ENCODE measurements at places on chromosomes 3 and 15.
A peak's percentile ranks its signal among the peaks of the same experiment; 100 is the strongest.

DNA sequence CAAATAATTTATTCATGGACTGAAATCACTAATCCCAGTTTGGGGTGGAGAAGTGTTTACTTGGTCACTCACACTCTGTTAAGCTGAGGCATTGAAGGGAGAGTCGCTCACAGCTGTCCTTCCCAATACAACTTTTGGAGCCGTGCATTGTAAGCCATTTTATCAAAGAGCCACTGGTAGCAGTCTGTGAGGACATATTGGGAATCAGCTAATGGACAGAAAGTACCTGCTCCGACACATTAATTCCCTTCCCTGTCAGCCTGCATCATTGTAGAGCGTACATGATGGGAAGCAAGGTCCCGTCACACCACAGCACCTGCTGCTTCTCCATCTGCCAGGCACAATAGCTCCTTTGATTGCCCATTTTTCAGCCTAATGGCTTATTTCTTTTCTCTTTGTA, 643.2 kb downstream of the SQOR start:
- peak; percentile 46 for DNase-seq

GRCh38 chr3:119624002-119624720, 26.5 kb downstream of the PLA1A start:
- DNase-seq, result no peak

GRCh38 chr3:132405188-132405587, 12.1 kb upstream of the DNAJC13 start:
- DNase-seq, result no peak

GRCh38 chr3:153396581-153396980, 234.6 kb downstream of the RAP2B start:
- DNase-seq, result no peak

- no peak for DNase-seq
Measured at GRCh38 chr3:186826410-186826975, 16.0 kb upstream of the ADIPOQ start.

DNA sequence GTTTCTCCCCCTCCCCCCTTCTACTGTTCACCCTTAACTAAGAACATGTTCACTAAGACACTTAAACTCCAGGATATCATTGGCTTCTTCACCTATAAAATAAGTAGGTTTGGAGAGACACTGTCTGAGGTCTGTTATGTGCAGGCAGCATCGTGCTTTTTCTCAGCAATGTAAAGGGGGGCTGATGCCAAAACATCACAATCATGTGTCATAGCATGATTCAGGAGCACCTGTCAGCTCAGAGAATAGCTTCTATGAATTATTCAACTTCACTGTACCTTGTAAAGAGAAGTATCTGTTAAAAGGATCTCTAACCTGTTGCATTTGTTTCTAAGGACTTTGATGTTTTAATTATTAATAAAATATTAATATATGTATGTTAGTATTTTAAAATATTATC, 211.4 kb upstream of the EPHA3 start:
- DNase-seq, result no peak

DNA sequence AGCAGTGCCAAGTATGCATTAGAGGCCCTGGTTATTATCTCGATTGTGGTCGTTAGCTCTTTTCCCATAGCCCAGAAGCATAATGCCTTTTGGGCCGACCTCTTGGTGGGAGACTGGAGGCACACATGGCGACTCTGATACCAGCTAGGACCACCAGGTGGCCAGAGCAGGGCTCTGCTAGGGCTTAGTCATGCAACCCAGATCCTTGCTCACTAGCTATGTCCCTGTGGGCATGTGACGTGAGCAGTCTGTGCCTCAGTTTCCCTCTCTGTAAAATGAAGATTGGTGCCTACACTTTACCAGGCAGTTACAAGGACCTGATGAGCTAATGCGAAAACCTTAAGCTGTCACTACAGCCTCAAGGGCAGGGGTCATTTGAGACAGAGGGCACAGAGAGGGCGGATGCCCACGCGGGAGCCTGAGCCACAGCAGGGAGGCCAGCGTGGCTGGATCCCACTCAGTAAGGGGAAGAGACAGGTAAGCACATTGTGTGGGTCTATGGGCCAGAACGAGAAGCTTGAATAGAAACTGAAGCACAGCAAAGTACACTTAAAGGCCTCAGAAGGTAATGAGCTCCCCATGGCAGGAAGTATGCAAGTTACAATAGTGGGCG, 8.8 kb downstream of the KLF15 start:
- no peak for DNase-seq

DNA sequence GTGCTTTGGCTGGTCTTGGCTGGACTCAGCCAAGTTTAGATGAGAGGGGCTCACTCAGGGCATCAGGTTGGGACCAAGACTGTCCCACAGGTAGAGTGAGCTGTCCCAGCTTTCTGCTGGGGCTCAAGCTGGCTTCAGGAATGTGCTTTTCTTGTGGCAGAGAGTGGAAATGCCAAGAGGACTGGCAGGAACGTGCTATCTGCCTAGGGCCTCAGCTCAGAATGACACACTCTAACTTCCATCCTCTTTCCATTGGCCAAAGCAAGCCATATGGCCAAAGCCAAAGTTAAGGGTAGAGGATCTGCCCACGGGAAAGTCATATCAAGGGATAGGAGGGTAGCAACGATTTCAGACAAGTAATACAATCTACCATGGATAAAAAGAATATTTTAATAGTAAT, 178.8 kb downstream of the ABHD5 start:
- DNase-seq, result no peak

GRCh38 chr15:90471769-90472168, 58.0 kb upstream of the CRTC3 start:
- DNase-seq, result no peak

GRCh38 chr3:37763309-37763708, 98.4 kb upstream of the CTDSPL start:
- DNase-seq, result no peak

DNA sequence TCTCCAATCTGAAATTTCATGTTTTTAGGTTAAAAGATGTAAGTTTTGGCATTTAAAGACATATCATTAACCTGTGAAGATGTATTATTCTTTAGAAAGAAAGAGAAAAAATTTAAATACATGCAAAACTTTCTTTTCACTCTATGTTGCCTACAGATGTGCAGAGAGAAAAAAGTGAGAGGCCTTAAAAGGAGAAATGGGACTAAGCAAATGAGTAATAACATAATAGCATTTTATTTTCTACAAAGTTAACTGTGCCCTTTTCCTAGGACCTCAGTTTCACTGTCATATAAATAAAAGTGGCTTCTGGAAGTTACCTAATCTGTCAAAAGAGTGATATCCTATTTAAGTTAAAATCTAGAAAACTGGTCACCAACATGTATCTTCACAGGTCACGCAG, 16.1 kb downstream of the DAZL start:
- no peak for DNase-seq

- DNase-seq, result no peak
Measured at GRCh38 chr15:94255540-94255939, 24.2 kb downstream of the MCTP2 start.

GRCh38 chr3:41186297-41186696, 13.0 kb upstream of the CTNNB1 start:
- DNase-seq, result no peak

DNA sequence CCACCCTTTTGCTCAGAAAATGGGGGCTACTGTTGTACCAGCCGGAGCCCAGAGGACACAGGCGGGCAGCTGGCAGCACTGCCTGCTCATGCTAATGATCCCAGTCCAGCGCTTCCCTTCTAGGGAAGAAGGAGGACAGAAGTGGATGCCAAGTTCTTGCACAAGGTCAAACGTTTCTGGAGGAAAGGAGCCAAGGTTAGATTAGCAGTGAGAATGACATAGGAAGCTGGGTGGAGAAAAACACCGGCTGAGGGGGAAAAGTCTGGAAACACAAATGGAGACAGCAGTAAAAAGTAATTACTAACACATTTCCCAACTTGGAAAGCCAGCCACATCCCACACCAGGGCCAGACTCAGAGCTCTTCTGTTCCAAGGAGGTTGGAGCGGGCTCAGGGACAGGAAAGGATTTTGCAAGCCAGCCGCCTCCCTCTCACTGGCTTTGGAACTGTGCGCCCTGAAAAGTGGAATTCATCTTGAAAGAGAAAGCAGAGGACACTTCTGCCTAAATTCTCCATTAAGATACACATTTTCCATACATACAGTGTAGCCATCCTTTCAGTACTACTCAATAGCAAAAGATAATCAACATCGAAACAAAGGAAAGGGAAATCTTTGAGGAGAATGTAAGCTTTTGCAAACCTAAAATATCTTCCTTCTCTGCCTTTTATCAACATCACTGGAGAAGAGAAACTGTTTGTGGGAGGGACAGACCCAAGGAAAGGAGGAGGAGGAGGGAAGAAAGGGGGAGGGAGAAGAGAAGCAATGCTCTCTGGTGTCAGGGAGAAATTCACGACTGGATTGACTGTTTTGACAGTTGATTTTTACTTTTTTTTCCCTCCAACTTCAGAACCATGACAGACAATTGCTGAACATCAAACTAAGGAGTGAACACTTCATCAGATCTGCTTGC, 133.6 kb downstream of the CD47 start:
- no peak for DNase-seq

GRCh38 chr3:40035177-40035576, 225.8 kb downstream of the MYRIP start:
- no peak for DNase-seq

DNA sequence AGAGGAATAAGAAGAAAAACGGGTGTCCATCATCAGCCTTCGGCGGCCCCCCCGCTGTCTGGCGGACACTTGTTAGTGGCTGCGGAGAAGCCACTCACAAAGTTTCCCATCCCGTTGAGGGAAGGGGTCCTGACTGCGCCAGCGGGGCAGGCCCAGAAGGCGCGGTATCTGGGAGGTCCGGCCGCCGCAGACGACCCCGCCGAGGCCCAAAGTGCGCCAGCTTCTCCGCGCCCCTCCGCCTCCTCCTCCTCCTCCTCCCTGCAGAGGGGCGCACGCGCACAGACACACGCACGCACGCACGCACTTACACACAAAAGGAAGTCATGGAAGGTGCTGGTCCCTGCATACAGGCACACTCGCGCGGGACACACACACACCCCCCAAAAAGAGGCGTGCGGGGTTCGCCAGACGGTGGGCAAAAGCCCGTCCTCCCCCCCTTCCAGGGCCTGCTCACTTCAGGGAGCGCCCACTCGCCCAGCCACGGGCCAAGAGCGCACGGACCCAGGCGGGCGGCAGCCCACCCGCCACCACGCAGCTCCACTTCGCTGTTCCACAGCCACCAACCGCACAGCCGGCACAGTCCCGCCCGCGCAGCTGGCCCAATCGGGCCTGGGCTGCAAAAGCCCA, 18.0 kb downstream of the ZNF148 start:
- DNase-seq, result no peak

- DNase-seq, result no peak
Measured at GRCh38 chr3:42228796-42229195, 37.2 kb downstream of the CCK start.

- no peak for DNase-seq
Measured at GRCh38 chr3:102087236-102087635, 237.9 kb downstream of the NFKBIZ start.

- peak; percentile 35 for DNase-seq
Measured at GRCh38 chr15:77851691-77852090, 219.0 kb upstream of the LINGO1 start.

DNA sequence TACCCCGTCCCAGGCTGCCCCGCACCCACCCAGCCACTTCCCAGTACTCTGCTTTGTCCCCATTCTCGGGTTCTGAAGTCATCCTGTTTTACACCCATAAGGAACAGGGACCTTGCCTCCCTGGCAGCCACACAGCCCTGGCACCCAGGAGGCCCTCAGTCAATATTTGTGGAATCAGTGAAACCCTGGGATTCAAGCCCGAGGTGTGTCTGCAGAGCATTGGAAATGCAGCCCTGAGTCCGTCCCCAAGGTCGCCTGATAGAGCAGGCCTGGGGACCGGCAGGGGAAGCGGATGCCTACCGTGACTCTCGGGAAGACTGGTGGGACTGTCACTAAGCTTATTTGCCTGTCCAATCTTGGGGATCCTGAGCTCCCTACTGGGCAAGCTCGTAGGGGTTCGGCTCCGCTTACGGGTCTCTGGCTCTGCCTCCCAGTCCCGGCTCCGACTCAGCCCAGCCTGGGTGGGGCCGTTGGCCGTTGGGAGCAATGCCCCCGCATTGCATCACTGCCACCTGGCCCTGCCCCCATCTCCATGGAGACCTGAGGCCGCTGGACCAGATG, 64.4 kb upstream of the TAMM41 start:
- DNase-seq, result no peak

Measured in NCI-H2107 (cell line).